Uterus (tissue), 4 donors: ENCODE measurements at places on chromosomes 12 and 14. TPM values are rescaled to one million over a fixed set of nuclear protein-coding genes. Genes with fewer than 3 reads are reported as not detected.

GRCh38 chr12:13114251-13115052 lies 11.0 kb upstream of the GSG1 start:
- no peaks in the 10 kb centered on the region for H3K27me3 ChIP-seq
- no peak overlapping the region for H3K4me3 ChIP-seq
- no peak for DNase-seq

The LMNTD1 gene
- not detected for total RNA-seq

DNA sequence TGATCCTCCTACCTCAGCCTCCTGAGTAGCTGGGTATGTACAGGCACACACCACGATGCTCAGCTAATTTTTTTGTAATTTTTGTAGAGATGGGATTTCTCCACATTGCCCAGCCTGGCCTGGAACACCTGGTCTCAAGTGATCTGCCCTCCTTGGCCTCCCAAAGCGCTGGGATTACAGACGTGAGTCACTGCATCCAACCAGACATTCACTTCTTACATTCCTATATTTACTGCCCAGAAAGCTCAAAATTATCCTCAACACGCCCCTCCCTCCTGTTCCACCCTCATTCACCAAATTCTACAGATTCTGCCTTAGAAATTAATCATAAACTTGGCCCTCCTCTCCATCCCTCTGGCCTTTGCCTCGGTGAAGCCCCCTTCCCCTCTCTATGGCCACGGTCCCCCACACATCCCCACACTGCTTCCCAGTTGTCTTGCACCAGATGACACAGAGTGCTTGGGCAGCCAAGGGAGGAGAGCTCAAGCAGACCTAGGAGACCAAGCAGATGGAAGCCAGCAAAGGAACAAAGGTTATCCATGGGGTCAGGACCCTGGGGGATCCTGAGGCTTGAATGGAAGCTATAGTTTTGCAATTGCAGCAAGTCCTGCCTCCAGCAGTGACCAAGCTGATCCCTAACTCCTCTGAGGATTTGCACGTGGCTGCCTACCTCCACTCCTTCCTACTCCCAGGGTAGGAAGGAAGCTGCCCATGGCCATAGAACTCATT lies 213.2 kb upstream of the FOXN3 start:
- no peak for DNase-seq
- no peaks in the 10 kb centered on the region for H3K27me3 ChIP-seq
- H3K36me3 ChIP-seq = no peaks in the 10 kb centered on the region
- no peaks in the 10 kb centered on the region for H3K4me1 ChIP-seq
- no peak overlapping the region for H3K4me3 ChIP-seq

The CLBA1 gene
- 11.1 TPM for total RNA-seq

The ATF7IP gene
- total RNA-seq = 43.2 TPM

The POTEG gene
- total RNA-seq = not detected

DNA sequence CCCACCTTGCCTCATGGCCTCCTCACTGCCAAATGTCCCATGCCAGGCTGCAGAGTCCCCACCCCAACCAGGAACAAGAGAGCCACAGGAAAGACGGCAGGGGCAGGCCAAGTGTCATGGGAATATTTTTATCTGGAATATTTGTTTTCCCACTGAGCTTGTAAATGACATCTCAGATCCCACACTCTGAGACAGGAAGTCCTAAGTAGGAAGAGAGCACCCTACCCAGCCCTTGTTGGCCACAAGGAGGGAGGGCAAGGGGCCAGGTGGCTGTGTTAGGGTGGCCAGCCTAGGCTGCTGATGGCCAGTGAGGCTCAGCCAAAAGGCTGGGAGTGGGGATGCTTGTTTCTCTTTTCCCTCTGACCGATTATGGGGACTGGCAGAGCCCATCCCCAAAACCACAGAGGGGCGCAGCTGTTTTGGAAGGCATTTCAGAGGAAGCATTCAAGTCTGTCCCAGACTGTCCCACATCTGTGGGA lies 7.7 kb upstream of the MEG3 start:
- no peaks in the 10 kb centered on the region for H3K4me1 ChIP-seq
- H3K27me3 ChIP-seq = no peaks in the 10 kb centered on the region
- no peak overlapping the region for H3K27ac ChIP-seq
- no peaks in the 10 kb centered on the region for H3K36me3 ChIP-seq
- H3K4me3 ChIP-seq = no peak overlapping the region

The CABP1 gene
- total RNA-seq = 0.51 TPM

The WIF1 gene
- total RNA-seq = not detected

DNA sequence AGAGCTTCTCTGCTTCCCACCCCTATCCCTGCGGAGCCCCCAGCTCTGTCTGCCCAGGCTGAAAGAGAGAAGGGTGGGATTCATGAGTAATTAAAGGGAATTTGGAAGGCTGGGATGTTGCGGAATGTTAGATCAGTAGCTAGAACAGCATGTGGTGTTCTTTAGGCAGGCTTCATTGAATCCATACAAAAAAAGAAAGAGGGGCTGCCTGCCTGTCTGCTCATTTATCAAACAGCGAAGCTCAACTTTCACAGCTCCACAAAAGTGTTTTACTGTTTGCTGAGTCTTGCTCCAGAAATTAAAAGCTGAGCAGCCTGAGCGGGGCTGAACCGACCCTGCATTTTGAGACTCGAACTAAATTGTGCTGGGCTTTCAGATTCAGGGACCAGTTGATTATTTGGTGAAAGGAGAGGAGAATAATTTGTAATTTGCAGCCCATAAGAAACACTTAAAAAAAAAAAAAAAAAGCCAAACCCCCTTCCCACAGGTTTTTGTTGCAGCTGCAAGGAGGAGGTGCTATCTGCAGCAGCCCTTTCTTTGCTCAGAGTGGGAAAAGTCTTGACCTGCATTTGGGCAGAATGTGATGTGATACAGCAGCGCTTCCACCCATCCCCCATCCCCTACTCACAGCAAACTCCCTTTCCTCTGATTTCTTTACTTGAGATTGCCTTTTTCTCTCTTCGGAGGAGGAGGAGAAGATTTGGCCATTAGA lies 89.7 kb downstream of the RFX4 start:
- H3K4me3 ChIP-seq = no peak overlapping the region
- H3K27me3 ChIP-seq = no peaks in the 10 kb centered on the region
- no peaks in the 10 kb centered on the region for H3K36me3 ChIP-seq
- no peak for DNase-seq
- no peak overlapping the region for H3K27ac ChIP-seq

GRCh38 chr12:117126335-117126734 lies 27.1 kb upstream of the TESC start:
- DNase-seq = no peak
- no peak overlapping the region for H3K4me3 ChIP-seq
- no peaks in the 10 kb centered on the region for H3K27me3 ChIP-seq
- no peaks in the 10 kb centered on the region for H3K4me1 ChIP-seq

The SLC6A12 gene
- total RNA-seq = 0.28 TPM

DNA sequence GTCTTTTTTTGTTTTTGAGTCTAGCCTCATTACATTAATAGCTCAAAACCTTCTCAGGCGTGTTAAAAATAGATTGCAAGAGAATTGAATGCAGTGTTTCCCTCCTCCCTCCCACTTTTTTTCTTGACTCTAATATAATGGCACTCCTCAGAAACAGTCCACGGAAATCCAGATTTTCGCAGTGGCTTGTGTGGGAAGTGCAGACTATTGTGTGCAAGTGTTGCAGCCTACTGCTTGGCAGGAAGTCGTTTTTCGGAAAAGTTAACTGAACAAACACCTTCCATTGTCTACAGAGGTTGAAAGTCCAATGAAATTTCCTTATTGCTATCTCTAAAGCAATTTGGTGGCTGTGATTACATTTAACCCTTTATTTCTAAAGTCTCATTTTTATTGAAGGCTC lies 147.9 kb upstream of the E2F7 start:
- no peak overlapping the region for H3K4me3 ChIP-seq
- no peak overlapping the region for H3K27ac ChIP-seq
- no peaks in the 10 kb centered on the region for H3K27me3 ChIP-seq
- no peaks in the 10 kb centered on the region for H3K4me1 ChIP-seq
- DNase-seq = no peak
- H3K36me3 ChIP-seq = no peaks in the 10 kb centered on the region

The FSCB gene
- total RNA-seq = not detected

The ARHGAP9 gene
- 8.1 TPM for total RNA-seq

DNA sequence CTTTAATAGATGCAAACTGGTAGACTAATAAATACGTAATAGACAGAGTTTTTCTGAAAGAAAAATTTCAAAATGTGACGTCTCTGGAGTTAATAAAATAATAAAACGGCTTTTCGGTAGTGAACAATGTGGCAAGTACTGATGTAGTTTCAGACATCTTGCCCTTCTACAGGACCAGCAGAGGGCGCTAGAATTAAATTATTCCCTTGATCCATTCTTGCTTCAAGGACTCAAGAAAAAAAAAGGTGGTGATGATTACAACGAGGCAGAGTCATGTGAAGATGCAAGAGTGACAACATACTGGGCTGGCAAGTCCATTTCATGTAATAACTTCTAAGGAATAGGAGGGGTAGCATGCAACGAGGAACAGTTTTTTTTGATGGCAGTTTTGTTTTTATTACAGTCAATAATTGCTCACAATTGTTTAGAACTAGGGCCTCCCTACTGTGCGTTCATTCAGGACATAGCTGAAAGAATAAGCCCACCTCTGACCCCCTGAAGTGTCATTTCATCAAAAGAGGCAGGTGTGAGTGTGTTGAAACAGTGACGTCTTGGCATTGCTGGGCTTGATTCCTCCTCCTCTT lies 101.0 kb upstream of the GZMB start:
- H3K27ac ChIP-seq = no peak overlapping the region
- H3K36me3 ChIP-seq = no peaks in the 10 kb centered on the region
- no peaks in the 10 kb centered on the region for H3K27me3 ChIP-seq
- H3K4me3 ChIP-seq = no peak overlapping the region
- no peaks in the 10 kb centered on the region for H3K4me1 ChIP-seq

GRCh38 chr12:110458756-110459155 lies 8.6 kb upstream of the ARPC3 start:
- no peak overlapping the region for H3K27ac ChIP-seq
- H3K36me3 ChIP-seq = no peaks in the 10 kb centered on the region
- no peaks in the 10 kb centered on the region for H3K4me1 ChIP-seq
- DNase-seq = no peak
- no peaks in the 10 kb centered on the region for H3K27me3 ChIP-seq

DNA sequence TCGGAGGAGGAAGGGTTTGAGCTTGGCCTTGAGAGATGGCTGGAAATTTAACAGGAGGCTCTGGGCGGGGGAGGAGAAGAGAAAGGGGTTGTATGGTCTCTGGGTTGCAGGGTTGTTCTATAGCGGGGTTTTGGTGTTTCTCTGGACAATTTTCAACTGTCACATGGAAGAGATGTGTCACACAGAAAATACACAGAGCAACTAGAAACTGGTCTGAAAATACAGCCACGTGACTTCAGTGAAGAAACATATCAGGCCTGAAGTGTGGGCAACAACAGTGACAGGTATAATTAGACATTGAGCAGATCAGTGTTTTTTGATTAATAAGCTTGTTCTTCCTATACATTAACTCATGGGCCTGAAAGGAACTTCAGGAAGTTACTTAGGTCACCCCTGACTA lies 205.3 kb upstream of the HMGA2 start:
- H3K27ac ChIP-seq = no peak overlapping the region
- no peaks in the 10 kb centered on the region for H3K27me3 ChIP-seq
- no peaks in the 10 kb centered on the region for H3K4me1 ChIP-seq
- H3K4me3 ChIP-seq = no peak overlapping the region
- no peak for DNase-seq

DNA sequence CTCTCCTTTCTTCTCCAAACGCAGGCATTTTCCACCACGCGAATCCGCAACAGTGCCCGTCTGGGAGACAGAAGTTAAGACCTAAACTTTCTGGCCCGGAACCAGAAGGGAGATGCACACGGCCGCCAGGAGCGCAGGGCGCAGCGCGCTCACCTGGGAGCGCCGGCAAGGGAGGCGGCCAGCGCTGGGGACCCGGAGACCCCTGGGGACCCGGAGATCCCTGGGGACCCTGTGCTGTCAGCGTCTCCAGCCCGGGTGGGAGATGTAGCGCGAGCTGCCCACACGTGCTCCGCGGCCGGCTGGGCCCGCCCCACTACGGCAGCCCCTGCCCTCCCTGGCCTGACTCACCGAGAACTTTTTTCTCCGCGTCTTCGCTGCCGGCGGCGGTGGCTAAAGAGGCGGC lies 620 bp downstream of the YBX3 start:
- no peaks in the 10 kb centered on the region for H3K36me3 ChIP-seq
- H3K27ac ChIP-seq = peak overlapping the region; percentile 99
- H3K4me1 ChIP-seq = peaks cover 4% of the 10 kb centered on the region
- no peaks in the 10 kb centered on the region for H3K27me3 ChIP-seq
- DNase-seq = peak; percentile 59
